NCI-H526 (cell line): ENCODE measurements at places on chromosomes 3 and 15.

- no peak for DNase-seq
Observed at GRCh38 chr3:69691860-69692259, 47.4 kb upstream of the MITF start.

- no peak for DNase-seq
Observed at GRCh38 chr15:45747426-45747825, 112.6 kb downstream of the SQOR start.

- DNase-seq = no peak
Observed at GRCh38 chr3:134970895-134971294, 175.8 kb downstream of the EPHB1 start.

DNA sequence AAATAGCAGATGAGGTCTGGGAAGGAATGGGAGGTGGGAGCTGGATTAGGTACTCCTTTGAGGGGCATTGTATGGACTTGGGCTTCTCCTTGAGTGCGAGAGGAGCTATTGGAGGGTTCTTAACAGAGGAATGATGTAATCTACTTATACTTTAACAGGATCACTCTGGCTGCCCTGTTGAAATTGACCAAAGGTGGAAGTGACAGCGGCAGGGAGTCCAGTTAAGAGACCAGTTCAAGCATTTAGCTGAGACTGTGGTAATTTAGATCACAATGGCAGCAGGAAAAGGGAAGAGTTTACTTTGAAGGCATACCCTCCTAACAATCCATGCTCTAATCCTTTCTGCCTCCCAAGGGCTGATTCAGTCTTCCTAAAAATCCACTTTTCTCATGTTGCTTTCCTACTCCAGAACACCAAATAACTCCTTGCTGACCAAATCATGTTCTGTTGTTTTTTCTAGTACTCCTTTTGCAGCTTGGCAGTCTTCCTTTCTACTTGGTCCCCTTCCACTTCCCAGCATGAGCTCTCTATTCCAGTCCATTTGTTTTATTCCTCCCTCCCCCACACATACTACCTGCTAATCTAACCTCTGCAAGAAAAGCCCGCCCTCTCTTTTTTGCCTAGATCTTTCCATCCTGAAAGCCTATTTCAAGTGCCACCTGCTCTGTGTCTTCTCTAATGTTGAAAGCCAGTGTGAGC lies 139.4 kb downstream of the NECTIN3 start:
- DNase-seq = no peak

- DNase-seq = no peak
Observed at GRCh38 chr3:19931180-19931692, 2.8 kb downstream of the EFHB start.

DNA sequence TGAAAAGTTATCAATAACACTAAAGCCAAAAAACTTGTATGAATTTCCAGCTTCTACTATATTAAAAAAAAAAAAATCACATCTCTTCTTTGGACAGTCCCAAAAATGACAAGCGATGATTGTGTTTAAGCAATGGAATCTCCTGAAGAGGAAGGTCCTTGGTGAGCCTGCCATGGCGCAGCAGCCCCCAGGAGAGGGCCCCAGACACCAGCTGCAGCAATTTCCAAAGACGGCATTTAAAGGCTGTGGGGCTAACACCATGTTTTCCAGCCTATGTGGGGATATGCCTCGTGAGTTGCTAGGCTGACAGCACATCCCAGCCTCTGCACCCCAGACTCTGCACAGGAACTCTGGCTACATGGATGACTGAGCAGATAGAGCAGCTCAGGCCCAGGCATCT lies 14.7 kb downstream of the SKIC8 start:
- no peak for DNase-seq

DNA sequence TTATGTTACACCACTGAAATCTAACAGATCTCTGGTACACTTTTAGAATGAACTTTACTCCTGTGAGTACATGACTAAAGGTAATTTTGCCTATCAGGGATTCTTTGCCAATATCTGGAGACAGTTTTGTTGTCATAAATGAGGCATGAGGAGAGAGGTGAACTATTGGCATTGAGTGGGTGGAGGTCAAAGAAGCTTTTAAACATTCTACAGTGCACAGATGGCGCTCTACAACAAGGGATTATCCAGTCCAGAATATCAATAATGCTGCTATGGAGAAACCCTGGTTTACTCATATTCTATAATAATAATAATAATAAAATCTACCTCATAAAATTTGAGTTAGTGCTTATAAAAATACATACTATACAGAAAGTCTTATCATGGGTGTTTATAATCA lies 702.3 kb downstream of the SI start:
- no peak for DNase-seq

DNA sequence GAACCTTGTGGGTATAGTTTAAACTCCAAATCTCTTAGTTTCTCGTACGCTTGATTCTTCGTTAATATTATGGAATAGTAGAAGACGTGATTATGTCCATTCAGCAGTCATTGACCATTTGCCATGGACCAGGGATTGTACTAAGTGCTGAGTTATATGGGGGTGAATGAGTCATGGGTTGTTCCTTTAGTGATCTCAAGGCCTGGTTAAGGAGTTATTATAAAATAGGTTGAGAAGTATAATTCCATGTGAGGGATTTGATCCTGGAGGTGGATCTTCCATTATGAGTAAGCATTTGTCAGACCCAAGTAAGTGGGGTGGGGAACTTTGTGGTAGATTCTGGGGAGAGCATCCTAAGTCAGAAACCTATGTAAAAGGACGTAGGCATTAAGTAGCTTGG lies 15.4 kb downstream of the NR2C2 start:
- no peak for DNase-seq

- DNase-seq = no peak
Observed at GRCh38 chr3:72996121-72996472, 514 bp upstream of the PPP4R2 start.

GRCh38 chr15:37873336-37873735 lies 61.1 kb upstream of the TMCO5A start:
- no peak for DNase-seq

DNA sequence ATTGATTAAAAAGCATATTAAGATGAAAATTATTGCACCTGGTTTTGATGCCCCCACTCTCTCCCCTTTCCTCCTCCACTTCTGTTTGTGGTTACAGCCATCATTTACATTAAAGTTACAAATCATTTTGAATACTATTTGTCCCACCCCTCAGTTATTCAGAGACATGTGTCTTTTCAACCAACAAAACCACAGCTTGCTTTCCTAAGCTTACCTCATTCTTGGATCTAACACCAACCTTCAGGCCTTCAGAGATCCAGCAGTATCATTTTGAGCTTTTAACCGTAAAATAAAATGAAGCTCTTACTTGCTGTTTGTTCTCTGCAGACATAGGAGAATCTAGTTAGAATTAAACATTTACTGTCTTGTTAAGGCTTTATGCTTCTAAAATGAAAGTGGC lies 4.7 kb downstream of the PXYLP1 start:
- DNase-seq = no peak

DNA sequence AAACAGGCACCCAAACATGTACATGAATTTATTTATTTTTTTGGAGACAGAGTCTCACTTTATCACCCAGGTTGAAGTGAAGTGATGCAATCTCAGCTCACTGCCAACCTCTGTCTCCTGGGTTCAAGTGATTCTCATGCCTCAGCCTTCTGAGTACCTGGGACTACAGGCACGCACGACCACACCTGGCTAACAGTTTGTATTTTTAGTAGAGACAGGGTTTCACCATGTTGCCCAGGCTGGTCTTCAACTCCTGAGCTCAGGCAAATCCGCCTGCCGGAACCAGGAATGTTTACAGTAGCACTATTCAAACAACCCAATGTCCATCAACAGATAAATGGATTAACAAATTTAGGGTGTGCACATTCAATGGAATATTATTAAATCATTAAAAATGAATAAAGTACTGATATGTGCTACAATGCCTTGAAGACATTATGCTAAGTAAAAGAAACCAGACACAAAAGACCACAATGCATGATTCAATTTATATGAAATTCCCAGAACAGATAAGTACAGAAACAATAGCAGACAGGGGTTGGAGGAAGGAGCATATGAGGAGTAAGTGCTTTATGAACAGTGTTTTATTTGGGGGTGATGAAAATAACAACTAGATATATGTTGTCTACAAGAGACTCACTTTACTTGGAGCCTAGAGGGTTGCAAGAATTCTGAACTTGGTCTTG lies 1.3 kb downstream of the LEO1 start:
- DNase-seq = peak; percentile 10

GRCh38 chr3:155130001-155130400 lies 49.9 kb downstream of the MME start:
- DNase-seq = no peak

GRCh38 chr3:152638707-152639450 lies 196.1 kb upstream of the P2RY1 start:
- DNase-seq = no peak

- DNase-seq = no peak
Observed at GRCh38 chr15:96629511-96629910, 299.0 kb downstream of the NR2F2 start.

DNA sequence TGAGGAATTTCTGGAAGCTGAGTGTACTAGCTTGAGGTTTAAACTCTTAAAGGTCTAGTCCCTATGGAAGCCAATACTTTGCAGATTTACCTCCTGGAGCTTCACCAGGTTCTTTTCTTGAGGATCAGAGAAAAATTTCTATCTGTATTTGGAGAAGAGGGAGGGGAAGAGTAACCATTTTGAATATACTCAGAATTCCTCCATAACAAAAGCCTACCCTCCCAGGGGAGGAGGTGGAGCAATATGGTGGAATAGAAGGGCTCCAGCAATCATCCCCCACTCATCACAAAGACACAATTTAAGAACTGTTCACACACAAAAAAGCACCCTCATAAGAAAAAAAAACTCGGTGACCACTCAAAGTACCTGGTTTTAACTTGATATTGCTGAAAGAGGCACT lies 36.0 kb upstream of the PEX5L start:
- no peak for DNase-seq

DNA sequence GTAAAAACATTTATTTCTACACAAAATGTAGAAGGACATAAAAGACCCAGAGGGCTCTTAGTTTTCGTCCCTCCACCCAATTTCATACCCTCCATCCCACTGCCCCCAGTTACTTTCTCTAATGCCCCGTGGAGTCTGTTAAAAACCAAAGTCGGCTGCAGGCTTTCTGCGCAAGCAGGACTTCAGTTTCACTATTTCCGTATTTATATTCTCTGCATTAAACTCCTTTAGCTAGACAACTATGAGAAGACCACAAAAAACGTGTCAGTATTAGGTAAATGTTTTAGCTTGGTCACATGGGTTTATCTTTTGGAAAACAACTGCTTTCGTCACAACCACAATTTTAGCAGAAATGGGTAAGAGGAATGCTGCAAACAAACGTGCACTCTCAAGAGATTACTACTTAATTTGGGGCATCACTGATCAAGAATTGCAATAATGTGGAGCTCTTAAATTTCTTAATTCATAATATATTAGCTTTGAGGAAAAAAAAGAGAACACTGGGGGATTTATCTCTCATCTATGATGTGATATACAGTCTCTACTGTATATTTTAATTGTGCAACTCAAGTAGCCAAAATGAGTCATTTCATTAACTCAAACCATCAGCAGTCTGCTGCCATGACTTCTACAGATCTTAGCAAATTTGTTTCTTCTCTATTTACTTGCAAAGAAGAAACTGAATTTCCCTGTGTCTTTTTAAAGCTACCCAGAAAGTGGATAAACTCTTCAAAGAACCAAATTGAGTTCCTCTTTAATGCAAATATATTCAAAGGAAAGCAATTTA lies 740 bp upstream of the NSMCE3 start:
- no peak for DNase-seq

GRCh38 chr3:14997941-14998340 lies 50.6 kb downstream of the NR2C2 start:
- no peak for DNase-seq

- DNase-seq = no peak
Observed at GRCh38 chr3:132248490-132248889, 68.7 kb upstream of the ACP3 start.

DNA sequence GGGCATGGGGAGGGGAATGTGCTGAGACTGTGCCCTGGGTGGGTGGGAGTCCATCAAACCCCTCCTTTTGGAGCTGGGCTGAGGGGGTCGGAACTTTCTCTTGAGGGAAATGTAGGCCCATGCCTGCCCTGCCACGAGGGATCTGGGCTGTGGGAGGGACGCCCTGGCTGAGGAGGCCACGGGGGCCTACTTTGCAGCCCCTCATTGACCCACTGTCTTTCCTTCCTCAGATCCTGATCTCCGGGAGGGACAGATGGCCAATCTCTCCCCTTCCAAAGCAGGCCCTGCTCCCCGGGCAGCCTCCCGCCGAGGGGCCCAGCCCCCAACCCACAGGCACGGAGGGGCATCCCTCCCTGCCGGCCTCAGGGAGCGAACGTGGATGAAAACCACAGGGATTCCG lies 25.3 kb downstream of the LOXL1 start:
- DNase-seq = no peak

GRCh38 chr3:147509448-147509847 lies 100.3 kb downstream of the ZIC1 start:
- DNase-seq = no peak

DNA sequence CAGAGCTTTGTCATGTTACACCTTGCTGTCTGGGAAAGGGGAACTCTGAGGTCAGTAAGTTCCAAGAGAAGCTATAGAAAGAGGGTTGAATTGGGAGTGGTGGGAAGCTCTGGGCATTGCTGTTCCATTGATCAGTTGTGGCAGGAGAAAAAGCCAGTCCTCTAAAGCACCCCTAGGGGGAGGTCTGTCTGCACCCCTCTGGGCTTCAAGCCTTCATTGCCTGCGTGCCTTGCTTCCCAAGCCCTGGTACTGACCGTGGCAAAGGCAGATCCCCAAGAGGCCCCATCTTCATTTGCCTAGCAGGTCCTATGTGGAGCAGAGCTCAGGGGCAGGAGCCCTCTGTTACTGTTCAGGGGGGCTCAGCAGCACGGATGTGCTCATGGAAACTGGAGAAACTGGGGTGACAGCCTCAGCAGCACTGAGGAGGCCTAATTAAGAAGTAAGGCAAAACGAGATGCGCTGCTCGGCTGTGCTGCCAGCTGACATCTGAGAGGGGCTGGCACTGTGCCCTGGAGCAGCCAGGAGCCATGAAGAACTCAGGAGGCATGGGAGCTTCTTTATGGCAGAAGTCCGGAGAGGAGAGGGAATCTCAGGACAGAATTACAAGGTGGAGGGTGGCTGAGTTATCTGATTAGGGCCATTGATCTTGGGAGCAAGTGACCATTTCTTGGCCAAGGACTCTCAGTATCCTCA lies 270.9 kb downstream of the RPLP1 start:
- peak; percentile 70 for DNase-seq

DNA sequence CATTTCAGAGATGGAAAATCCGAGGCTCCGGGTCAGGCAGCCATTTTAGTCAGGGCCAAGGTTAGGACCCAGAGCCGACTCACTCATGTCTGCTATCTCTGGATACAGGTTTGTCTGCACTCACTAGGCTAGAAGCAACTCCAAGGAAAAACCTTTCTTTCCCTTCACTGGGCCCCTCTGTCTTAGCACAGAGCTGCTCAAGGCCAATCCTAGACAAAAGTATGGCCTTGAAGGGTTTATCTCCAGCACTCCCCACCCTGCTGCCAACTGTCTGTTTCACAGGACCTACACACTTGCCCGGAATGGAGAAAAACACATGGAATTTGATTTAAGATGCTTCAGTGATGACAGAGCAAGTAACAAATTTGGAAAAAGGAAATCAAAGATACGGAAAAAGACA lies 25.6 kb downstream of the ACAN start:
- no peak for DNase-seq

GRCh38 chr3:167483708-167484475 lies 10.1 kb upstream of the SERPINI2 start:
- no peak for DNase-seq

- no peak for DNase-seq
Observed at GRCh38 chr3:193620650-193621049, 27.6 kb downstream of the OPA1 start.

GRCh38 chr3:71329817-71330216 lies 253.7 kb downstream of the FOXP1 start:
- DNase-seq = no peak
